ENCODE measurements at places on chromosomes 1 and 21. TPM values are rescaled to one million over a fixed set of nuclear protein-coding genes. Genes with fewer than 3 reads are reported as not detected.

Gene MYOG
- not detected for total RNA-seq

Gene KIAA1614
- total RNA-seq: 6.6 TPM

Gene LENEP
- not detected for total RNA-seq

Gene CD160
- 0.12 TPM for total RNA-seq

Gene GSTM5
- total RNA-seq: 0.60 TPM

Gene IKBKE
- total RNA-seq: 13.9 TPM

Gene ZBTB8A
- total RNA-seq: 3.7 TPM

Gene RNU1-2
- total RNA-seq: 3,022 TPM

Gene NBPF20
- 1.5 TPM for total RNA-seq

Gene COL6A1
- total RNA-seq: 242 TPM

Gene TSACC
- not detected for total RNA-seq

Gene DPYD
- 34.4 TPM for total RNA-seq

Gene COL9A2
- 0.59 TPM for total RNA-seq

Gene RAD54L
- 0.82 TPM for total RNA-seq

Gene FMO4
- total RNA-seq: 3.7 TPM
